ENCODE measurements at places on chromosomes 3 and 15.

DNA sequence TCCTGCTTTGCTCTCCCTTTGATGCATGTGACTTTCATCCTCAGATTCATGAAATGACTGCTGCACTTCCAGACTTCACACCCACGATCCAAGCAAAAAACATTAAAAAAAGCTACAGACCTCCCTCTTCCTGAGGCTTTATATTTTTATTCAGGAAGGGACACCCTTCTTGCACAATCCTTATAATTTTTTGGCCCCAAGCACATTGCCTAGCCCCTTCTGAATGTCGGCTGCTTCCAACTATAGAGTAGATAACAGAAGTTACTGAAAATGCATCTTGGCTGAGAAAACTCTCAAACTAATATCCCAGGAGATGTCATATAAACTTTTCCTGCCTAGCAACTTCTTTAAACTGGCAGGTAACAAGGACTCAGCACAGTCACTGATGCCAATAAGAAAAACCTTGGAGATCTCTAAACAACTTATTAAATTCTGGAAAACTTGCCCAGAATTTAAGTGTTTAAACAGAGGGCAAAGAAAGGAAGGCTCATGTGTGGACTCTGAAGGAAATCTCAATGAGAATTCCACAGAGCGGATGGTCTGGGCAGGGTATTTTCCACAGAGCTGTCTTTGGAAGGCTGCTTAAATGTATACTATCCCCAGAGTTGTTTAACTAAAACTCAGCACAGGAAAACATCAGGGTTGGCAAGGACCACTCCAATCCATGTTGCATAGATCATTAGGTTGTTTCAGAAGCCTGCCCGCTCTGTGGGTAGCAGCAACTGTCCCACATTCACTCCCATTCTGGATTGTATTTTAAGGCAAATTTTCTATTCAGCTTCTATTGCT is 746.8 kb upstream of the LMCD1 start:
- DNase-seq: no peak

GRCh38 chr3:45943207-45943846 is at the start of gene CXCR6:
TSS of gene CXCR6 (plus strand) at chr3:45943464. CDS start at chr3:45946482, 3,018 bp downstream.
- DNase-seq: no peak

GRCh38 chr3:172711454-172711795 is 558 bp upstream of the NCEH1 start:
- no peak for DNase-seq

GRCh38 chr3:114884213-114884923 is 262.7 kb downstream of the ZBTB20 start:
- DNase-seq: no peak

- DNase-seq: no peak
Observed at GRCh38 chr3:145898487-145898886, 262.5 kb downstream of the PLOD2 start.

- DNase-seq: no peak
Observed at GRCh38 chr3:8070011-8070410, 431.6 kb upstream of the LMCD1 start.

DNA sequence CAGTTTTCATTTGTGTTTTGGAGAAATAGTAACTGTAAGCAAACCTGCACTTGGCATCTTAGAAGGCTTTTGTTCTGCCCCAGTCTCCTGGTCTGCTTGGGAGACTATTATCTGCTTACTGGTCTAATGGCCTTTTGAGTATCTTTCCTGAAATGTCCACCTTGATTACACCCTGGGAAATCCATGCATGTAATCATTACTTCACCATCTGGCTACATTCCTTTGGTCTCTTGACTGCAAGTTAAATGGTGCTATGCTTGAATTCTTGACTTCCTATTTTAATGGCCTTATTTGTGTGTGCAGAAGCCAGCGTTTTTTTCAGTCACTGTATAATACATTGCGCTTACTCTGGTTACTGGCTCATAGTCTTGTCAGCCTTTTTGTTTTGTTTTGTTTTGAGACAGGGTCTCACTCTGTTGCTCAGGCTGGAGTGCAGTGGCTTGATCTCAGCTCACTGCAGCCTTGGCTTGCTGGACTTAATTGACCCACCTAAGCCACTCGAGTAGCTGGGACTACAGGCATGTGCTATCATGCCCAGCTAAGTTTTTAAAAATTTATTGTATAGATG is 30.0 kb downstream of the CHD2 start:
- DNase-seq: no peak

DNA sequence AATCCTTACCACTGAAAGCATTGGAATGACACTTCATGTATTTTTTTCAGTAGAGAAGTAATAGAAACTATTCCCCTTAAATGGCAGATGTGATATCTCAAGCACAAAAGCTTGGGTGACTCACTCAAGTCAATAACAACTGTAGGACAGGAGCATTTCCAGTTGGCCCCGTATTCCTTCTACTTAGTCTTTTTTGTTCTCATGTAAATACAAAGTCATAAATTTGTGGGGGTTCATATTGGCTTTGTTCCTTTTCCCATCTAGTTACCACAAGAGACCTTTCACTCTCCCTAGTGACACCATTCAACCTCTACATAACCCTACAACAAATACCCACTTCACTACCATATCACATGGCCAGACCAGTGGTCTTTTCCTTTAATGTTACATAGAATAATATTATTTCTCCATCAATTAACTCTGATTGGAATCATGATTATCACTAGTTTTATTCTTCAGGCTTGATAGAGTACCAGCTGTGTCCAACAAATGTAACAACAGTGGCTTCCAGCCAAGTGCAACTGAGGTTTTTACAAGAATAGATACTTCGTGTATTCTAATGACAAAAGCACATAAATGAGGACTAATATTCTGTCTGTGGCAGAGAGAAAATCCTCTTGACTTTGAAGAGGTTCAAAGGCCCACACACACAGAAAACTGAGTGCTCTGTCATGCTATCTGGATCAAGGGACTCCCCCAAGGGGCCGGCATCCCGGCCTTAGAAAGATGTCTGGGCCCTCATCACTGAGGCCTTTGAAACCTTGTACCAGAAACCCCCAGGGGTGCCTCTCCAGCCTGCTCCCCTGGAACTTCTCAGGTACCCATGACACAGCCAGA is 94.0 kb upstream of the THBS1 start:
- no peak for DNase-seq
